ENCODE measurements at places on chromosomes 4 and X.
A peak's percentile ranks its signal among the peaks of the same experiment; 100 is the strongest.

DNA sequence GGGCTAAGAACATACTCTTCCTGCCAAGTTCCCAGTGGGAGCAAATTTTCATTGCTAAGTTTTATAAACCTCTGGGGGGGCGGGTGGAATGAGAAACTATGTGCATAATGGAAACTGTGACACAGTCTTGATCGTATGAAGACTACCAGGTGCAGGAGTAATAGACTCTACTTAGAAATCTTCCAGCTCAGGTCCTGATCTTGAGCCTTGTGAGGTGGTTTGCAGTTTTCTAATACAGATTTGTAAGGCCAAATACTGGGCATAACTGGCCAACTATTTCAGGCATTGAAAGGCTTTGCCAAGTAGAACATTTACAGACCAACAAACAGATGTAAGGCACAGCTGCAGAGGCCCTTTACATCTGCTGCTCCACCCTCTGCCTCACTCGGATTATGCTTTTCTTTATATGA lies 89.7 kb upstream of the CBR4 start:
- DNase-seq, result no peak

DNA sequence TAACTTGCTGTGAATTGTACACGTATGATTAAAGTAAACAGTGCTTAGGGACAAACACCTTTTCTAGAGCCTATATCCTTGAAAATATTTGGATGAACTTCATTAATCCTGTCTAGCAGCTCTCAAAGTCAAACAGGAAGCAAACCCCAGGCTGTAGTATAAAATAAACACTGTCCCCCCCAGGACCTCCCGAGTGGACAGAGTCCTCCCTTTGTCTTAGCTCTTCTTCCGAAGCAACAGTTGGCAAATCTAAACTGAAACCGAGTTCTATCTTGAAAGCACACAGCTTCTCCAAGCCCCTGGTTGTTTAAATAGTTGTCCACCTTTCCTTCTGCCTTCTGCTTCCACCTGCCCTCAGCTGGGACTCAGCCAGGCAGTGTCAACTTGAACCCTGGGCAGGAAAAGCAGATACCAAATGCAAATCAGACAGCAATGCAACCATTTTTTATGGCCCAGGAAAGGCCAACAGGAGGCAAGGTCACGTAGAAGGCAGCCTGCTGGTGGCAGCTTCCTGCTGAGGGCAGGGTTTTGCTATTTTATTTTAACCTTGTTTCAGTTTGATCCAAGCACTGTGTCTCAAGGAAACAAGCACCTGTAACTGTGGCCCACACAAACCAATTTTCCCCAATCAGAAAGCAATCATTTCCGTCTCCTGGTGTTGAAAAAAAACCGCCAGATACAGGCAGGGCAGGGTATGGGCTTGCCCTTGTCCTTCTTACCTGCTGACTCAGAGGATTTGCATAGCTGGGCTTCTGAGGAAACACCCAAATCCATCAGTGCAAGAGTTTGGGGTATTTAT lies 110.3 kb upstream of the KIT start:
- peak; percentile 35 for DNase-seq

DNA sequence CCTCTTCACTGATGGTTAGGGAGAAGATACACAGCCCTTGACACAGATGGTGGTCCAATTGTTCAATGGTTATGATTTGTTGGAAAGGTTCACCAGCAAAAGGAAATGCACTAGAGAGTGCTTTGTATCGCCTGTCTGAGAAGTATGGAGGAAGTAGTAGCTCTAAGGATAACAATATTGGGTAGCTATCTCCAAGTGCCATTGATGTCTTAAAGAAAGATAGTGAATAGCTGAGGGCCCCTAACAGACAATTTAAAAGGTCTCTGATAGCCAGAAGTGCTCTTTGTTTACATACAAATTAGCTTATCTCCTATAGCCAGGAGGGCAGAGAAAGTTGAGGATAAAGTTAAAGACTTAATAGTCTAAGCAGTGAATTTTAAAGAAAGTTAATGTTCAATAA lies 33.9 kb upstream of the BLTP1 start:
- peak; percentile 61 for DNase-seq

DNA sequence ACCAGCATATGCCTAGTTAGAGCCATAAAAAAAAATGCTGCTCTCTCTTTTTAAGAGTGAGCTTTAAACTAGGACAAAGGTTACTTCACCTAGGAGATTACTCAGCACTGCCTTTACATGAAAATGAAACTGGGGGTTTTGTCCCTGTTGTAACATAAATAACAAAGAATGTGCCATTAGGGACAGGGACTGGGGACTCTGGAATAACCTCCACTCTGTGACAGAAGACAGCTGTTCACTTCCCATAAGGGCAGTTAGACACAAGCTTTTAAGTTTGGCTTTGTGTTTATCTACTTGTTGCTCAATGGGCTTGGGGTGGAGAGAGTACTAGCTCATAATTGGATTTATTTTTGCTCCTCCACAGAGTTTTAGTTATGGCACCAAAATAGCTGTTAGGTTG lies 11.9 kb downstream of the ENPEP start:
- DNase-seq, result no peak

DNA sequence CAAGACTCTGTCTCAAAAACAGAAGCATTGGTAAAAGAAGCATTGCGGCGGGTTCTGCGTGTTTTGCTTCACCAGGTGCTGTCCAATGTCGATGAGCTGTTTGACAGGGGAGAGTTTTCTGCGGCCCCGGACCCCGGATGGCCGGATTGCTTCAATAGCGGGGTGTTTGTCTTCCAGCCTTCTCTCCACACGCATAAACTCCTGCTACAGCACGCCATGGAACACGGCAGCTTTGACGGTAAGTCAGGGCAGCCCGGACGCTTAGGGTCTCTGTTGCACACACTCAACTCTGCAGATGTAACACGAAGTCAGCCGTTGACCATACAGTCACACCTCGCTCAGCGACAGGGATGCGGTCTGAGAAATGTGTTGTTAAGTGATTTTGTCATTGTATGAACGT lies 26.2 kb downstream of the GYG2 start:
- no peak for DNase-seq

GRCh38 chrX:88612870-88613329 lies 134.1 kb upstream of the CPXCR1 start:
- no peak for DNase-seq

DNA sequence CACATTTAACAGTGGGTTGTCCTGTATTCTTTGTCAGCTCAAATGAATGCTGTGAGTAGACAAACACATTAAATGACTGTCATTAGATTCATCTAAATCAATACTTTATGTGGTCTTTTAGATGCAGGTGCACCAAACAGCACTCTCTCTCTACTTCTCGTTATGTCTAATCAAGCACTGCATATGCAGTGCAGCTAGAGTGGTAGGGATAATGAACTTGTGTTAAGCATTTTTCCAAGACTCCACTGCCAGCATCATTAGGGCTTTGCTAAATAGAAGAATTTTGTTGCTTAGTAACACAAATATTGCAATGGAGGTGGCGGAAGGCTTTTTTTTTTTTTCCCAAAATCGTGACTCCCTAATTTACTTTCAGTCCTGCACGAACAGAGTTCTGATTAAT lies 447.0 kb upstream of the GALNT7 start:
- no peak for DNase-seq

GRCh38 chr4:3402491-3403347 lies 39.0 kb upstream of the HGFAC start:
- no peak for DNase-seq

DNA sequence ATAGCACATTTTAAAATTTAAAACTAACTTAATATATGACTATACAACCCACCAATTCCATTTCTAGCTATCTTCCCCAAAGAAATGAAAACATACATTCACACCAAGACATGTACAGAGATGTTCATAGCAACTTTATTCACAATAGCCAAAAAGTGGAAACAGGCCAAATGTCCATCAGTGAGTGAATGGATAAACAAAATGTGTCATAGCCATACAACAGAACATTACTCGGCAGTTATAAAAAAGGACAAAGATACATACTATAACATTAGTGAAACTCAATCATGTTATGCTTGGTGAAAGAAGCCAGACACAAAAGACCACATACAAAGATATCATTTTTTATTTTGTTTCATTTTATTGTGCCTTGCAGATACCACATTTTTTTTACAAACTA lies 396.8 kb downstream of the PACRGL start:
- DNase-seq, result no peak

DNA sequence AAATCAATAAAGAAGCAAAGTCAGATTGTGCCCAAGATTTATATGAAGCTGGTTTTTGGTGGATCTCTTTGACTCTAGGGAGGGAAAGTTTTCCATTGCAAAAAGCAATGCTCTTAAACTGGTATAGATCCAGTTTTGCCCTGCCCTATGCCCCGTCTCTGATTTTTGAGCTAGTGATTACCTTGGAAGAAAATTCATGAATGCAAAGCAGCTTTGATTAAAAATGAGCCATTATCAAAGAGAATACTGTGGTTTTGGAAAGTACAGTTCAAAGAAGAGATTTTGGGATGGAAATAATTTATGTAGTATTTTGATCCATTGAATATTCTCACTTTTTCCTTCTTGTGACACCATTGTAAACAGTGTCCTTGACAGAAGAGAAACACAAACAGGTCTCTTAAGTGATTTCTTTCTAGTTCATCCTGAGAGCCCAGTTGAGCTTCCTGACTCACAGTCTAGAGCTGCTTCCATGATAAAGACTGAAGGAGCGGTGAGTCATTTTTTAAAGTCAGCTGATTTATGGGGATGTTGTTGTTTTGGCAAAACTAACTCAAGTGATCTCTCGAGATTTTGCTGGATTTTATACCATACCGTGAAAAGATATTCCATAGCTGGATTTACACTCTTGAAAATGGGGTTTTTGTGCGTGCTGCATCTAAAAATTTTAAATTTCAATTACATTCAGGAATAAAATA lies 76.7 kb downstream of the AFF1 start:
- DNase-seq, result peak; percentile 62

- no peak for DNase-seq
These were observed 12.7 kb downstream of the RASSF6 start for GRCh38 chr4:73607375-73608033.

DNA sequence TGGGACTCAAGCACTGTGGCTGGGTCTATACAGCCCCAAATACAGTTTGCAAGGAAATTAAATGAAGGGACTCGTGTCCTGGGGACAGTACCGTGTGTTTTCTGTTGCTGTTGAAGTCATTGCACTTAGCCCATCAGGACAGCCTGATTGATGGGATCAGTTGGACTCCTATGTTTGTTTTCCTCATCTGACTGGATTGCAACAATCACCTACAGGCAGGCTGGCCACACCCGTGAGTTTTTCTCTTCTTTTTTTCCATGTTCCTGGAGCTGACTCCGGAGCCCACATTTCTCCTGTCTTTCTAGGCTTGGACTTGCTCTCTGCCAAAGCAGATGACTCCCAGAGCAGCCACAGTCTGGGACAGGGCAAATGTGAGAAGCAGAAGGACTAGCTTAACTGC lies 38.1 kb downstream of the RTL9 start:
- DNase-seq, result no peak

DNA sequence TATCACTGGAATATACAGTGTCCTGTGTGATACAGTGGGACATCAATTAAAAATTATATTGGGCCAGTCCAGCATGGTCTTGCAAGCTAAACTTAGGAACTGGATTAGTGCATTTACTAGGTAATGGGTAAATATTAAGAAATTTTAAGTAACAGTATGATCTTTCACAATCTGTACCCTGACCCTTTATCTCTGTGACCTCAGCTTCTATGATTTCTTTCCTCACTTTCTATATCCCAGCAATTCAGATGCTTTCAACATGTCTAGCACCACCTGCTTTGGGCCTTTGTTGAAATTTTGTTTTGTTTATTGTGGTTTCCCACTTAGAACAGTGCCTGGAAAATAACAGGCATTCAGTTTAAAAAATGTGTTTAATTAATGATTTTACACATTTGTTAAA lies 2295.4 kb downstream of the ARAP2 start:
- DNase-seq, result no peak

GRCh38 chrX:77899081-77899828 lies at the start of gene COX7B:
TSS of gene COX7B (plus strand) at chrX:77899468. CDS start at chrX:77899554, 86 bp downstream.
- peak; percentile 98 for DNase-seq

DNA sequence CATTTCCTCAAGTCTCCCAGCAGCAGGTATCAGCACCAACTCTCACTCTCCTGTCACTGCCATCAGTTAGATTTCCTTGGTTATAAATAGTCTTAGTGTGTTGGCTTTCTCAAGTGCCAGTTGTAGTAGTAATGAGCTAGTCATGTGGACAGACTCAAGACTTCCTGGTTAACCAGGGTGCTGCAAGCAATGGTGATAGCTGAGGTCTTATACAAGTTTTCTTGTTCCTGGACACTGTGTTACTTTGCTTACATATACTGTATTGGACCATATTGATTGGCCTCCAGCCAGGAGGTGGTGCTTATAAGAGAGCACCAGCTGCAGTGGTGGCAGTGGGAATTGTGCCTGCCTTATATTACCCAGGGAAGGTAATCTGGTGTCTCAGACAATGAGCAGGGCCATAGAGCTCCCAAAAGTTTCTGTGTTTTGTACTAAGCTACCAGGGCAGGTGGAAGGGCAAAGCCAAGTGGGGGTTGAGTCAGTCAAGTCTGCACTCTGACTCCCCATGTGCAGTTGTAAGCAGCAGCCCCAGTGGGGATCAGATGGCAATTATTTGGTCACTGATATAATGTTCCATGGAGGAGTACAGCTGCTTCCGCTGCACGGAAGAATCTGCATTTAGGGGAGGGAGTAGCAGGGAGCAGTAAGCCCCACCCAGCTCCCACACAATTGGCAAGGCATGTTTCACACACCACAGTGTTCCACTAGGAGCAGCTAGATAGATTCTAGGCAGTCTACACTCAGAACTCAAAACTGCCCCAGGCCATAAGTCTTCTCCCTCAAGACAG lies 24.1 kb upstream of the ZDHHC15 start:
- DNase-seq, result peak; percentile 3

DNA sequence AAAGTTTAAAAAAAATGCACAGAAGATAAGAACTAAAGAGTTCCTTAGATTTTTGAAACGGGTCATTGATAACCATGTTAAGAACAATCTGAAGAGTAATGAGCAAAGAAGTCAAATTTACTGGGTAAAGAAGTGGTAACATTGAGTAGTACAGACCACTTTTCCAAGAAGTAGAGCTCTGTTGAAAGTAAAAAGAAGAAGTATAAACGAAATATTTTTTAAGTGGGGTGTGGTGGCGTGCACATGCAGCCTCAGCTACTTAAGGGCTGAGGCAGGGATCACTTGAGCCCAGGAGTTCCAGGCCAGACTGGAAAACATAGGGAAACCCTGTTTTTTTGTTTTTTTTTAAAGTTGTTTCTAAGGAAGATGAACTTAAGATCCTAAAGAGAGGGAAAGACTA lies 68.5 kb downstream of the UBA6 start:
- peak; percentile 46 for DNase-seq

GRCh38 chr4:30671926-30672448 lies 48.2 kb upstream of the PCDH7 start:
- DNase-seq, result no peak

GRCh38 chr4:177374966-177375365 lies 65.3 kb downstream of the NEIL3 start:
- DNase-seq, result no peak

GRCh38 chr4:157220371-157220881 lies at the start of gene GRIA2:
TSS of gene GRIA2 (plus strand) at chr4:157220728. CDS start at chr4:157221043, 315 bp downstream.
- peak; percentile 67 for DNase-seq

DNA sequence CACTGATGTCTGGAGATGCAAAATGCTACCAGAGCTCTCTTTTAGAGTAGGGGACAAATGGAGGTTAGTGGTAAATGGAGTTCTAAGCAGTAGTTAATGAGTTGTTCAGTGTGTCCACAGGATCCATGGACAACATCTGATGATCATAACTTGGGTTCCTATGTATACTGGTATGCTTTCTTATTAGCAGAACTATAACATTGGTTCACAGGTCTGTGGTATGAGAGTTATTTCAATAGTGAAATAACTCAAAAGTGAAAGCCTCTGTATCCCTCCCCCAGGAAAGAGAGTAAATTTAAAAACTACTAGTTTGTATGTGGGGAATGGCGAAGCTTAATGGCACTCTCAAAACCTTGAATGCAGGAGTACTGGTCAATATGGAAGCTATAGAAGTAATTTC lies 363.5 kb upstream of the EMCN start:
- no peak for DNase-seq

GRCh38 chr4:64538219-64538618 lies 129.0 kb upstream of the TECRL start:
- peak; percentile 5 for DNase-seq

All from hematopoietic multipotent progenitor cell treated with erythropoietin and hydrocortisone succinate and interleukin-3 and kit ligand, for 6 days (in vitro differentiated cells).